ENCODE measurements at places on chromosomes 11 and 22.

- DNase-seq = no peak
Measured at GRCh38 chr22:48188231-48188721, 1425.8 kb downstream of the TBC1D22A start.

DNA sequence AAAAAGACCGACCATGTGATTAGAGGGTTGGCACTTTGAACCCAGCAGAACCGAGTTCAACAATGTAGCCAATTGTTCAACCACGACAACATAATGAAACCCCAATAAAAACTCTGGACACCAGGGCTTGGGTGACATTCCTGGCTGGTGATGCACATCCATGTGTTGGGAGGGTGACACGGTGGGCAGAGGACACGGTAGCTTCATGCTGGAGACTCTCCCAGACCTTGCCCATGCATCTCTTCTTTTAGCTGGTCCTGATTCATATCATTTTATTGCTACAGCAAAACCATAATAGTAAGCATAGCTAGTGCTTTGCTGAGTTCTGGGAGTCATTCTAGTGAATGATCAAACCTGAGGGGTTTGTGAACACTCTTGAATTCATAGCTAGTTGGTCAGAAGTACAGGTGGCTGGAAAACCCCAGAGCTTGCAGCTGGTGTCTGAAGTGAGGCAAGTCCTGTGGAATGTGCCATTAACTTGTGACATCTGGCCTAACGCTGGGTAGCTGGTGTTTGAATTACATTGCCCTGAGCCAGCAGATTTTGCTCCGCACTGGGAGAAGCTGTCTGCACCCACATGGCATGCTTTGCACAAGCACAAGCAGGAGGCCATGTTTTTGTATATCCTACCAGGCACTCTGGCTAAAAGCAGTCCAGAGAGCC lies 14.0 kb downstream of the RPUSD4 start:
- no peak for DNase-seq

GRCh38 chr22:31488988-31489617 lies 539 bp downstream of the EIF4ENIF1 start:
- peak; percentile 20 for DNase-seq

GRCh38 chr11:35112056-35112845 lies 26.7 kb upstream of the CD44 start:
- no peak for DNase-seq

DNA sequence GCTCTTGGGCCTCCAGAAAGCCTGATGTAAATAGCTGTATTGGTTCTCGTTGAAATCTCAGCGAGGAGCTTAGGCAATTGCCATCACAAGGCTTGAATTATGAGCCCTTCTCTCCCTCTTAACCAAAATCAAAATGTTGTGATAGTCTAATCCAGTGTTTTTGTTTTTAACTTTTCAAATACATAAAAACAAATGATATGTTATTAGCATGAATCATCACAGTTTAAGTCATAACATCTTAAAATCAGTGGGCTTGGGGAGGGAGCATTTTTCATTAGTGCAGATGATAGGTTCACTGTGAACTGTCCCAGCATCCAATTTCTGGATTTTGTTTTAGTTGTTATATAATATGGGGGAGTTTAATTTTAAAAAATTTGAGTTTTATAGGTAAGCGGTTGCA lies 48.9 kb upstream of the HORMAD2 start:
- DNase-seq = no peak

DNA sequence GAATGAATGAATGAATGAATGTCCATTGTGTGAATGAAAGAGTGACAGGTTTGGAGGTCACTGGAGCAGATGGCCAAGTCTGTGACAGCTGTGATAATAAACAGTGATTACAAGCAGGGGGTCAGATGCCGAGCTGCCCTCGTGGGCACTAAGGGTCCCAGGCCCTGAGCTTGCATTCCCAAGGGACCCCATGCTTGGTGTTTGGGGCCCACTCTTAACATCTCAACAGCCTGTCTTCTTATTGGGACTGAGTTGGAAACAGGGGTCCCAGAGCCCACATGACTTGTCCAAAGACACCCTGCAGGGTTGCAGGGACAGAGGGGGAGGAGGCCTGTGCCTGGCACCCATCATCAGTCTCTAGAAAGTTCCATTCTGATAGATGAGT lies 12.0 kb upstream of the ANO1 start:
- DNase-seq = no peak

GRCh38 chr22:44353041-44353440 lies 40.3 kb upstream of the SHISAL1 start:
- no peak for DNase-seq

- DNase-seq = no peak
Measured at GRCh38 chr11:3959015-3959902, 103.8 kb downstream of the STIM1 start.

DNA sequence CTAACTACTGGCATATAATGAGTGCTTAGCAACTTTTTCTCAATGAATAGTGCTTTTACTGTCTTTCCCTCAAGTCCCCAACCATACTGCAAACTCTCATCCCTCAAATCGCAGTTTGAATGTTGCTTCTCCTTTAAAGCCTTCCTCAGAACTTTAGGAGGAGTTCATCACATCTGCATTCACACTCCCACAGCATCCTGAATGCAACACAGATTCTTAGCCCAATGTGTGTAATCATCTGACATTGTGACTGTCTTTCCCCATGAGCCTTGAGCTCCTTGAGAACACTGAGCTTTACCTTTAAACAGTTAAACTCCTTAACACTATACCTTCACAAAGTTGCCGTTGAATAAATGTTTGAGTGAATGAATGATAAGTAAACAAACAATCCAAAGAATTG lies 81.7 kb upstream of the FAM181B start:
- no peak for DNase-seq

DNA sequence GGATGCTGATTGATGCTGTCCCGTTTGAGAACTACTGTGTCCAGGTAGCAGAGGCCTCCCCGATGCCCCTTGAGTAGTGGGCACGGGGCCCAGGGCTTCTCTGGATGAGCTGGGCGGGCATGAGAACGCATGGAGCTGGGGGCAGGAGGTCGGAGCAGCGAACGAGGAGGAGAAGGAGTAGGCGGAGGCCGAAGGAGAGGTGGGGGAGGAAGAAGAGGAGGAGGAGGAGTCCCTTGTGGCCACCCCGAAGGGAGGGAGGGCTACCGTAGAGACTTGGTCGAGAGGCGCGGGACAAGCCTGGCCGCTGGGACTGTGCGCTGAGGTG lies 62.9 kb downstream of the CRYBB2 start:
- DNase-seq = no peak

GRCh38 chr11:67163006-67163405 lies 43.9 kb downstream of the KDM2A start:
- DNase-seq = no peak

DNA sequence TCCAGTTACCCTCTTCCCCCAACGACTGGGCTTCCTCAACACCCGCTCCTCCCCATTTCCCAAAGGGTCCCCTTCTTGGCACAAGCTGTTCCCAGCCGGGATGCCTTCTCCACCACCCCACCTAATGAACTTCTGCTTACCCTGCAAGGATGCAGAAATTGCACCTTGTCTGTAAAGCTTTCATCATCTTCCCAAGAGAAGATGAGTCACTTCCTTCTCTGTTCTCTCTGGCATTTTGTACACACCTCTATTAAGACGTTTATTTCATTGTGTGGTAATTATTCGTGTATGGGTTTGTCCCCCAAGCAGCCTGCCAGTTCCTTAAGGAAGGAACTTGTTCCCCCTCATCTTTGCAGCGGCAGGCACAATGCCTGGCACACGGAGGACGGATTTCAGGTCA lies 351.1 kb downstream of the CADM1 start:
- DNase-seq = no peak

GRCh38 chr11:90426442-90426841 lies 203.6 kb upstream of the CHORDC1 start:
- no peak for DNase-seq

DNA sequence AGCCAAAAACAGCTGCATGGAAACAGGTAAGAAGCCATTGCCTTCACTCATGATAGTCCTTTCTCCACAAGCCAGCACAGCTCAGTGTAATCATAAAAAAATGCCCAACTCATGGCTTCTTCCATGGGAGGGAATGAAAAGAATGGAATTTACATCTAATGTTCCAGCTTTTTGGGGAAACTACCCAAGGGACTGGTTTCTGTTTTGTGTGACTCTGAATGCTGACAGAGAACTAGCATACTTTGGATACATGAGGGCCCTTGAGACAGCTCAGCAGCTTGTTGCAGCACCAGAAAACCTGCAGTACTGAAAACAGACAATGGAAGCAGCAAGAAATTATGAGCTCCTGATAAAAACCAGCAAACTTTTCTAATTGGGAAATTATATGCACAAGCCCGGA lies 24.2 kb upstream of the HORMAD2 start:
- DNase-seq = no peak

- DNase-seq = no peak
Measured at GRCh38 chr22:45966895-45967365, 10.0 kb downstream of the WNT7B start.
